Activated T-cell treated with anti-CD3 and anti-CD28 coated beads for 1 hour (primary cell): ENCODE measurements at places on chromosomes 2 and 18.

DNA sequence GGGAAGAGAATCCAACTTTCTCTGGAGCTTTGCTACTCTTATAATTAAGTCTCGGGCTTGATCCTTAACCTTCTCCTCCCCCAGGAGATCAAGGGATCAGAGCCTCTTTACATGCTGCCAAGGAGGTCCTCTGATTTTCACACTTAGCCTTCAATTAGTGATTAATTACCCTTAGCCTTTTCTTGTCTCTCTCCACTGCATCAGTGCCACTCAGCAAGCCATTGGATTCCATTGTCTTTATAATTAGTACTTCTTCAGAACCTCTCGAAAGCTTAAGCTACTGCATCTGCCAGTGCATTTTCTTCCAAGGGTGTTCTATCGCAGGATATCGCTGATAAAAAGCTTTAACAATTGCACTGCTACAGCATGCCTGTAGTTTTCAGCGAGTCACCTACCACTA is 477.0 kb upstream of the MEIS1 start:
- no peak for DNase-seq

- no peak for DNase-seq
These were observed 135.4 kb downstream of the PLCL1 start for GRCh38 chr2:197939787-197940186.

DNA sequence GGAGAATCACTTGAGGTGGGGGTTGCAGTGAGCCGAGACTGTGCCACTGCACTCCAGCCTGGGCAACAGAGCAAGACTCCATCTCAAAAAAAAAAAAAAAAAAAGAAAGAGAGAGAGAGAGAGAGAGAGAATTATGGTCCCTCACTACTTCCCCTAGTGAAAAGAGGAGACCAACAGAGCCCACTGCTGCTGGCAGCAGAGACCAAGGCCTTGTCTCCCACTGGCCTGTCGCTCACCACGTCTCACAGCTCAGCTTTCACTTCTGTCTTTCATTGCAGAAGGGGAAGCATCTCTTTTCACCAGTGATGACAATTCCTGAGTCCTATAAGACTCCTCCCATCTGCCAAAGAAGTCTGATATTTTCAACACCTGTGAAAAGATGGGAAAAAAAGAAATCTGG is 81.3 kb downstream of the CLHC1 start:
- no peak for DNase-seq

DNA sequence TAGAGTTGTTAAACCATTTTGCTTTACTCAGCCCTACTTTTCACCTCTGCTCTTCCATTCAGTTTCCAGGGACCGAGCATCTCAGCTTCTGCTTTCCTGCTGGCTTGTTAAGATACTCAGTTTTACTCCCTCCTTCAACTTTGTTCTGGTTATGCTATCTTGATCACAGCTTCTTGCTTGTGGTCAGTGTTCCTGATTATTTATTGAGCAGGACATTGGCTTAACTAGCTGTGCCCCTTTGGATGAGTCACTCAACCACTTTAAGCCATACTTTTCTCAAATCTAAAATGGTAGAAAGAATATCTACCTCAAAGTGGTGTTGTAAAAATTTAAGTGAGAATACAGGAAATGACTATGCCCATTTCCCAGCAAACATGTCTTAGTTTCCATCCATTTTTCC is 124.0 kb downstream of the KYNU start:
- no peak for DNase-seq

DNA sequence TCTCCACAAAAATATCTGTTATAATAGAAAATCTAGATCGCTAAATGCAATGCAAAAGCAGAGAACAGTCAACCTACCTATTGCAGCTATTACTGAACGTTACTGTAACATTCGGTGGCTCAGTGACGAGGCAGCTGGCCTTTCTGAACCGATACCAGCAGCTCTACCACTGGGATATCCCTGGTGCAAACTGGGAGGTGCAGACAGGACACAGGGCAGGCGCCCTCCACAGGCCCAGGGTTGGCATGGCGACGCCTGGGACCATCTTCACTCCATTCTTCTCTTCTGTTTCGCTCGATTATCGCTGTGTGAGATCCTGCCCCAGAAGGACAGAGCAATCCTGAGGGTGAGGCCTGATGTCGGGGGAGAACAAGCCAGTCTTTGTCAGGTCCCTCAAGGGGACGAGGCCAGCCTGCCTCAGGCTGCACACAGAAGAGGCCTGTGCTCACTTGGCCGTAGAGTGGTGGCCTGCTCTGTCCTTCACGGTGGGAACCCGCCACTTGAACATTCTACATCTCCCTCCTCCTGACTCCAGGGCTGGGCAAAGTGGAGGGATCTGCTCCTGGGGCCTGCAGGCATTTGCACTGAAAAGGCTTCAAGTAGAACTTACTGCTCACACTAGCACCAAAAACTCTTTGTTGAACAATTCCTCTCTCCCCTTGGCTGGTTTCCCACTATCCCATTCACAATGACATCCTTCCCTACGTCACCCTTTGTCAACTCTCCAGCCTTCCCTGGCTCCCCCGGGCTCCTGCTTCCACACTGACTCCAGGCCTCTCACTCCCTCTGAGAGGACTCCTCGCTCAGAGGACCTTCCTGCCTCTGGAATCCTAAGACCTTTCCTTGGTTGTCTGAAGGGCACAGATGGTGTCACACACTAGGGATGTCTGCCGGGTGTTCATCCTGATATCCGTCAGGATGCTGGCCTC is 49.7 kb downstream of the CYRIA start:
- no peak for DNase-seq

- no peak for DNase-seq
These were observed 71.0 kb upstream of the SP3 start for GRCh38 chr2:174035981-174036742.

- DNase-seq = no peak
These were observed 354.0 kb downstream of the LRRTM1 start for GRCh38 chr2:79950526-79950925.

GRCh38 chr2:237603718-237604362 is 13.3 kb upstream of the RAB17 start:
- peak; percentile 31 for DNase-seq

- no peak for DNase-seq
These were observed 62.9 kb downstream of the EFR3B start for GRCh38 chr2:25104736-25105135.

- DNase-seq = no peak
These were observed 98.3 kb downstream of the NRP2 start for GRCh38 chr2:205780645-205781044.

DNA sequence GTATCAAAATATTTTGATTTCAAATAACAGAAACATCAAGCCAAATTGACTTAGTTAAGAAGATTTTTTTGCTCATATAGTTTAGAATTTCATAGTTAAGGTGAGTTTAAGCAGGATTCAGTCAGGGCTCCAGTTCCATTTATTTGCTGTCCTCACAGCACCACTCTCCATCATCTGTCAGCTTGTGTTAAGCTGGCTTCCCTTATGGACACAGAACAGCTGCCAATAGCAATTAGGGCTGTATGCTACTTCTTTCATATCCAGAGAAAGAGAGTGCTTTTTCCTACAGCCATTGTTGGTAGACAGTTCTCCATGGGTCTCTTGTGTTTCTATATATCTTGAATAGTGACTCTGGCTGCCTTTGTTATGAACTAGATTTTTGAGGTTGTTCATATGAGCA is 95.4 kb upstream of the CYP20A1 start:
- no peak for DNase-seq

DNA sequence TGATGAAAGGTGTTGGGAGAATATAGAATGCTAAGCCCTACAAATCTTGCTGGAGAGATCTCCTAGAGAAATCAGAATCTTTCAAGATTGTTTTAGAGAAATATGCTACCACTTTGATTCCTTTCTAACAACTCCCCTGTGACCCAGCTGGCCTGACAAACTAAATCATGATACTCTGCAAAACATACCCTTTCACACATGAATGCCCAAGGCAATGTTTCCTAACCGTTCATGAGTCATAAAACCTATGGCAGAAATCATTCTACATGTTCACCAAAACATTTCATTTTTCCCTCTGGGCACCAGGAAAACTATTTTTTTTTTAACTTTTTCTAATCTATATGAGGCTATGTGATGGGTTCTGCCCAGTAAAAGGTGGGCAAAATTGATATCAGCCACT is 77.8 kb upstream of the SETBP1 start:
- DNase-seq = no peak

DNA sequence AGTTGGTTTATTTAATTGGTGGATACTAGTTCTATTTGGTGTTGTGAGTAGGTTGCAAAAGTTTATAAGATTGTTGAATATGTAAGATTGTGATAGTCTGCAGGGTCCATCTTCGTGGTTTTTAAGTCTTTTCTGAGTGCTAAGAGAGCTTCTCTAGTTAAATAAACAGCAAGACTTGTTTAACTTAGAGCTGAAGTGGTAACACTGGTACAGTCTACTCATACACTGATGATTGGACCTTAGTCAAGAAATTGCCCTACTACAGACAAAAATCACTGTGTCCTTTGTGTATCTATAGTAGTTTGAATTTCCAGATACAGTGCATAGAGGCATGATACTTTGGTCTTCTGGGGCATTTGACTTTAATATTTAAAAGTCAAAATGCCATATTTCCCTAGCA is 94.6 kb downstream of the PHLPP1 start:
- DNase-seq = no peak

GRCh38 chr18:62781893-62782292 is 66.6 kb downstream of the PHLPP1 start:
- DNase-seq = no peak

DNA sequence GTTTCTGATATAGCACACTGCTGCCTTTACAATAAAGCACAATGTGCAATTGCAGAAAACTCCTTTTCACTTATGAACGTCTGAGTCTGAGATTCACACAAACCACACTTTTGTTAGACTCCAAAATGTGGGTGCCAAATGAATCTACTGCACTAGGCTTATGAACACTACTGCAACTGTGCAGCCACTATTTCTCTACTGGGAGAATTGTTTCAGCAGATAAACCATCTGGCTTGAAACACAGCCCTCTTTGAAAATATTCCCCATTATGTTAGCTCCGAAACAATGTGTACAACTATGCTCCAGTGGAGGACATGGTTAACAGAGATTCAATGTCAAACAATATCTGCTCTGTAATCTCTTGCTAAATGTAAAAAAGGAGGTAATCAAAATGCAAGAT is 188.7 kb upstream of the ZEB2 start:
- DNase-seq = no peak

- no peak for DNase-seq
These were observed 67.1 kb downstream of the CERKL start for GRCh38 chr2:181589779-181590178.

GRCh38 chr2:7745369-7745768 is 828.2 kb downstream of the RNF144A start:
- DNase-seq = no peak

DNA sequence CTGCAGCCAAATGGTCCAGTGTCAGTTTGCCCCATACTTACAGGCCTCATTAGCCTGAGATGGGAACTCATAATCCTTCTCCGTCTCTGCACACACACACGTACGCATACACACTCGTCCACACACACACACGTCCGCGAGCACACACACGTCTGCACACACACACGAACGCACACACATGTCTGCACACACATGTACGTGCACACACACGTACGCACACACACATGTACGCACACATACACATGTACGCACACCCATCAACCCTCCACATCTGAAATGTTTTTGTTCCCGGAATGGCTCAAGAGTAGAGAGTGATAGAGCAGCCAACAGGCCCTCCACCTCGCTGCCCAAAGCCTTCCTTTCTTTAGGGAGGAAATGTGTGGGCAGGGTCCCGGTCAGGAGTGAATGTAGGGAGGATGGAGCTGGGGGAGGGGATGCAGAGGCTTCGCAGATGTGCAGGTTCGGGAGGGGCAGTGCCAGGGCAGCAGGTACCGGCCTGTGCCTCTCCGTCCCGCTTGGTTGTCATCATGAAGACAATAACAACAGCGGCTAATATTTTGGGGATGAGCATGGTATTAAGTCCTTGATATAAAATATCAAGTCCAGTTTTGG is 52.7 kb downstream of the PTGR3 start:
- DNase-seq = no peak

DNA sequence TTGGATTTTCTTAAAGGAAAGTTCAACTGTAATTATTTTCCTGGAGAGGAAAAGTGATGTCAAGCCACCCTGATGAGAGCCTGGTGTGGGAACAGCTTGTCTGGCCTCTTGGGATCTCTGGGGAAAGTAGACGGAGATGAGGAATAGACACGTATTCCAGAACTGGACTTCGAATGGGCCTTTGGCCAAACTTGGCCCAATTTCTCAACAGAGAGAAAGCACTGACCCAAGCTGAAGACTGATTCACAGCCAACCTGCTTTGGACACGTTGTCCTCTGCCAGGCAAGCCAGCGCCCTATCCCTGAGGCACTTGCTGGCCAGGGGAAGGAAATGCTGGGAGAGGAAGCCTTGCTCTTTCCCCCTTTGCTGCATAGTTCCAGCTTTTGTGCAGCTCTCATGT is 70.8 kb upstream of the CTAGE1 start:
- no peak for DNase-seq

DNA sequence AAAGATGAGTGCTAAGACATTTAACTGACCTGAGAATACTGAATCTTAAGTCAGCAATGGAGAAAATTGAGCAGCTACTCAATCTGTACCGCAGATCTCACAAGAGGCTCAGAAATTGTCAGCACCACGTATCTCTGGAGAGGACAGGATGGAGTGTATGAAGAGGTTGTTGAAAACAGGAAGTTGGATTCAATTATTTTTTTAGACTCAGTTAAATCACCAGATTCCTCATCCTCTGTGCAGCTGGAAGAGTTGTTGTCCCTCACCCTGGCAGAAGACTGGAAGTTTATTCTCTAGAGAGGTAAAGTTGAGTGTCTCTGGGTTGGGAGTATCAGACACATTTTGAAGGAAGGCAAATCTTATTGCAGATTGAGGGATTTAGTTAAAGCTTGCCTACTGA is 114.9 kb upstream of the NT5C1B start:
- no peak for DNase-seq

DNA sequence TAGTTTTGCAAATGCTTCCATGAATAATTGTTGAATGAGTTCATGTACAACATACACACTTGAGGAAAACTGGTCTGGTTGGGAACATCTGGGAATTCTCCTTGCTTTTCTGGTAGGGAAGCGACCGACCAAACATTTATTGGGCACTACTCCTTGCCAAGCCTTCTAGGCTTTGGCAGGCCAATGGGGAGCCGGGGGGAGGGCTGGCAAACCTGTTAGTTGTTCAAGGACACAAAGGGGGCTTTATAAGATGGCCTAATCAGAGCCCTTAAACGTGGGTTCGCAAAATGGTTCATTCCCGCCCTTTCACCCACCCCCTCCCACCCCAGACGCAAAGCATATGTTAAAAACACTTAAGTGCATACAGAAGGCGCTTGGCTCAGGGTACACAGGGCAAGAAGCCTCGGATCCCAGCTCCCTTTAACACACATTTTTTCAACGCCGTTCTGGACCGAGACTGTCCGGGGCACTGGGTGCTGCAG is 844 bp upstream of the VSNL1 start:
- no peak for DNase-seq

- no peak for DNase-seq
These were observed 216.7 kb downstream of the TMEM163 start for GRCh38 chr2:134502104-134502503.

GRCh38 chr2:105790461-105791149 is 45.9 kb downstream of the NCK2 start:
- no peak for DNase-seq

DNA sequence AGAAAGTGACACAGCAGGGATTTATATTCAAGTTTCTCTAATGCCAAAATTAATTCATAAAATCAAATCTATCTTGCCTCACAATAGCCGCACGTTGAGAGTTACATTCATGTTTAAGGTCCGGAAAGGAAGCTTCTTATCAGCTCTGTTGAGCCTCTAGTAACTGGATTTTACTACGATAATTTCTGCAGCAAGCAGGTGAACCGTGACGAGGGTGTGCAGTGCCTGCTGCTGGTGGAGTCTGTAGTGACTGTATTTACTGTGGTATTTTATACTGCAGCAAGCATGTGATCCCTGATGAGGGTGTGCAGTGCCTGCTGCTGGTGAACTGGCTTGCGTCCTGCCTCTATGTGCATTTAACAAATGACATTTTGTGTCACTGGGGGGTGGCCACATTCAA is 120.0 kb downstream of the SNTG2 start:
- no peak for DNase-seq
